Stimulated activated CD4-positive, alpha-beta T cell treated with anti-CD3 and anti-CD28 coated beads, TNF-alpha, amount 100 ng/mL, for 1 hour (primary cell): ENCODE measurements at places on chromosomes 2 and 18.
A peak's percentile ranks its signal among the peaks of the same experiment; 100 is the strongest.

DNA sequence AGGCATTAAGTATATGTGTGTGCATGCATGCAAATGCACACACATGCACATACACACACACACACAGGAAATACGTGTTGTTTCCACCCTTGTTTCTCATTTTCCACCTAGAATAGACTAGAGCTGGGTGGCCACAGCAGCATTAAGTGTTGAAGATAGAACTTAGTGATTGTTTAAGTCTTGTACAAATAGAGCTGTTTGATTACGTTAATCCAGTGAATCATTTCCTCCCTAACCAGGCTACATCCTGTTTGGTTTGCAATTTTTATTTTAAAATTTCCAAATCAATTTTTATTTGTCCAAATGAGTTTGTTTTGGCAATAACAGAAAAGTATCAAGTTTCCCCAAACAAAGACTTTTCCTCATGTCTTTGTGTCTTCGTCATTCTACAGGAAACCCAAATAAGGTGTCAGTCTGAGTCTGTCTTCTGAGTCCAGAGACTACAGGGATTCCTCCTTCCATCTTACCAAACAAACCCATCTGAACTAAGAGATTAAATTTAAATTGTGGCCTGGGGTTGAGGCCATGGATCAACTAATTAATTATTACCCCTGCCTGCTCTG lies 74.6 kb upstream of the GALNT5 start:
- no peak for DNase-seq

DNA sequence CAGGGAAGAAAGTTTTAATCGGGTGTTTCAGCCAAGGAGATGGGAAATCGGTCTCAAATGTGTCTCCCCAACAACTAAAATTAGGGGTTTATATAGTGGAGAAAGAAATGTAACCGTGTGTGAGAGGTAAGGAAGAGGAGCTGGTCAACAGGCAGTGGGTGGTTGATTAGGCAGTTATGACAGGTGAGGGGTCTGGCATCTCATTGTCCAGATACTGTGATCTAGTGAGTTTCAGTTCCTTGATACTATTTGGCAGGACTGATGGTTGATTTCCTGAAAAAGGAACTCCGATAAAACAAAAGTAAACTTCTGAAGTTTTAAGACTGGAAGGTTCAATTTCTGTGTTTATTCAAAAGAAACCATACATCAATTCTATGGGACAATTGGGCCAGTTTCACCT lies 197.9 kb downstream of the LPIN1 start:
- no peak for DNase-seq

DNA sequence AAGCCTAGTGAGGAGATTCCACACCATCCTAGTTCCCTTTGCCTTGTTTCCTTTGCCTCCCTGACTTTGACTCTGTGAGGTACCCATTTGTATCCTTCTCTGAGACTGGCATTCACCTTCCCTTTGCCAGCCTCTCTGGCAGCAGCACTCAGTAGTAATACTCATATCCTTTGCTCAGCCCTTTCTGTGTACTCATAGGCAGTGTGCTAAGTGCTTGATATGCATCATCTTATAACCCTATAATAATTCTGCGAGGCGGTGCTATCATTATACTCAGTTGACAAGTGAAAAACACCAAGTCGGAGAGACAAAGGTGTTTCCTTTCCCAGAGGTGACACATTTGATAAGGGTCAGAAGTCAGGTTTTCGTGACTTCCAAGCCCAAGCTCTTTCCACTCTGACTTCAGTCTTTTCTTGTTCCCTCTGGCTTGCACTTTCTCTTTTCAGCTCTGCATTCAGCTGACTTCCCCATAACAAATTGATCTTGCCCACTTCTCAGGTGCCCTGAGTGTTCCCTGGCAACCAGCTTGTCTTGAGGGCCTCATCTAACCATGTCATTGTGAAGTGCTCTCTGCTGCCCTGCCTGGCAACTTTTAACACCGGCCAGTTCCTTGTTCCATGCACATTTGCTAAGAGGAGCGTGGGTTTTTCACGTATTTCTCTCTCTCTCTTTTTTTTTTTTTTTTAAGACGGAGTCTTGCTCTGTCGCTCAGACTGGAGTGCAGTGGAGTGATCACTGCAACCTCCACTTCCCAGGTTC lies 94.5 kb upstream of the UPP2 start:
- no peak for DNase-seq

DNA sequence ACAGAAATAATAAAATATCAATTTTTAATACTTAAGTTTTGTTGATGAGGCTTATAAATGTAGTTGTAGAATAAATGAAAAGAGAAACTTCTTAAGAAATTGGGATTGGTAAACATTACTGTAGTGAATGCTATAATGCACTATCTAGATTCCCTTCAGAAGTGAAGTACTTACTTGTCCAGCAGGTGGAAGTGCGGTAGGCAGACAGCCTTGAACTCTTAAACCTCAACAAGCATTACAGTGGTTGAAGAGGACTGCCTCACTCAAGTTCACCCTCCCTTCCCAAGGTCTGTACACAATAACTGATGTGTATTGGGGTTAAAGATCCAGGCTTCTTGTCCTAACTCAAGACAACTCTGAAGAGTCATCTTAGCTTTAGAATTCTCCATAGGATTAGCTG lies 931.0 kb upstream of the LRRTM1 start:
- DNase-seq, result no peak

DNA sequence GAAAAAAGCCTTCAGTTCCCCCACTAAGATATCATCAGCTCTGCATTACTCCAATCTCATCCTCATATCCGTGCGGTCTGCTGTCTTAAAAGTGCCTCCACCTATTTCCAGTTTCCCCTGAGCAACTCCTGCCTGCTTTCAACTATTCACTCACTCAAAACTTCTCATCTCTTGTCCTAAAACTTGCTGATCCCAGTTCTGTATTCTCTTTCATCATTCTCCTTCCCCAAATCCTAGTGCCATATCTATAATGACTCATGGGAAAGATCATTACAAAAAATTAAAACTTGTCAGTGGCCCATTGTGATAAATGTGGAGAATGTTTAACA lies 20.0 kb downstream of the ACVR1 start:
- DNase-seq, result no peak

- no peak for DNase-seq
These were observed 16.4 kb upstream of the XPO1 start for GRCh38 chr2:61554604-61555003.

DNA sequence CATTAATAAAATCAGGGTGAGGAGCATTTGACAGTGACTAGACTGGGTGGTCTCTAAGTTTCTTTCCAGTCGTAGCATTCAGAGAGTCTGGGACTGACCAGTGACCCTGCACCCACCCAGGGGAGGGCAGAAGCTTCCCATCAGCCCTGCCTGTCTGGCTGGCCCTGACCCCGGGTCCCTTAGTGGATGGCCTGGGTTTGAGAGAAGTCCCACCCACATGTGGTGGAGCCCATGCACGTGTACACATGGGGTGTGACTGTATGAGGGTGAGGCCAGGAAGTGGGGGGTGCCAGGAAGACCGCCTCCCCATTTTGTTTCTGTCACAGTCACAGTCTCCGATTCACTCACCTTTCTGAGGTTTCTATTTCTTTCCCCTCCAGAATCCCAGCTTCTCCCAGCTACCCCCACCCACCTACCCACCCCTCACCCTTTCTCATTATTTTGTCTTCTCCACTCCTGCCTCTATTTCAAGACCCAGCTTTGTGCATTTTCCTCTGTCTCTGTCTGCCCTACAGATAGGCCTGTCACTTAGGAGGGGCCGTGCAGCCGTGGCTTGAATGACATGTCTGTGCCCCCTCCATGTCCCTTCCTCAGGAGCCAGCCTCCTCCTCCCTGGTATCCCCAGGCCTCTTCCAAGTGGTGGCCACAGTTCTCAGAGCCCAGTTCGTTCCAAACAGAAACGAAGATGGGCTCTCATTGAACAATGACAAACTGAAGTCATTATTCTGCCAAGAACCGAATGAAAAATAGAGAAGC lies 13.6 kb downstream of the CIB4 start:
- no peak for DNase-seq

DNA sequence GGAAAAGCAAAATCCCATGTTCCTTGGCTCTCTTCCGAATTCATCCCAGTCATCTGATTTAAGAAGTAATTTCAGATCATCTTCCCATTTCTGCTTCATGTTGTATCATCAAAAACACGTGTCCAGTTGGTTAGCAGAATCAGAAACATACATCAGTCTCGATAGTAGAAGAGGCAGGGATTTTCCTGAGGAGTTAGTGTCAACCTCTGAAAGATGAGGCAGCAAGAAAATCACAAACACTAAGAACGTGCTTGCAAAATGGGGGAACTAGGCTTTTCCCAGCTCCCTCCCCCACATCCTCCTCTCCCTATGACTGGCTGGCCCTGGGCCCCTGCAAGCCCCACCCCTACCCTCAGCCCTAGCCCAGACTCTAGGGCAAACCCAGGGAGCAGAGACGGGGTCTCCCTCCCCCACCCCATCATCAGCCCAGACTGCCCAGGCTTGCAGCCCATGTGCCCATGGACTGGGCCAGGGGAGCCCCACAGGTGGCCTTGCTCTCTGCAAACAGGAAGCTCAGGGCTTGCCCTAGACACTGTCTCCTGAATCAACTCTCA lies 161.0 kb upstream of the ID2 start:
- DNase-seq, result no peak

DNA sequence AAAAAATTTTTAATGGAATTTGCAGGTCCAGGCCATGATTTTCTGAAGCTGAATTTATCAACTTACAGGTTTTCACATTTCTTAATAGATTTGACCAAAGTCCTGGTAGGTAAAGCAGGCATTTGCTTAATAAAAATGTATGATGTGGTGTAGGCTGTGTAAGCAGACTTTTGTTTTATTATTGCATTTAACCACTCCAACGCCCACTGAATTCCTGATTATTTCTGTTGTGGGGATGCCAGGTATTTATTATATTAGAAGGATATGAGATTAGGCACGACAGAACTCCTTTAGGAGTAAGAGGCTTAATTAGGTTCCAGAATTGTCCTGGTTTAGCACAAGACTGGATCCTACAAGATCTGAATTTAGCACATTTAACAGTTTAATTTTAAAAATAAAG lies 111.1 kb downstream of the ADCYAP1 start:
- DNase-seq, result no peak

GRCh38 chr2:60872510-60872928 lies 8.9 kb upstream of the REL start:
- no peak for DNase-seq

DNA sequence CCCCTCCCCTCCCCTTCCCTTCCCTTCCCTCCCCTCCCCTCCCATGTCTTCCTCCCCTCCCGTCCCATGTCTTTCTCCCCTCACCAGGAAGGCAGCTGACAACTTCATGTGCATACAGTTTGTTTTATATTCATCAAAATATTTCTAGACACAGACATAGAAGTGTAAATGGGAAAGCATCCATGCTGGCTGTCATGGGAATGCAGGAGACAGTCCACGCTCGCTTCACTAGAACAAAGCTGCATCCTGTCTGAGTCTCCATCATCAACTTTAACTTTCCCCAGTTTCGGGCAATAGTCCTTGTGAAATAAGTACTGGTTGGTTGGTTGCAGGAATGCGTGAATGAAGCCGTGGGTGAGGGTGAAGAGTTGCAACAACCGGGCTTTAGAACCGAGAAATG lies 226.9 kb downstream of the DCDC2C start:
- DNase-seq, result no peak

DNA sequence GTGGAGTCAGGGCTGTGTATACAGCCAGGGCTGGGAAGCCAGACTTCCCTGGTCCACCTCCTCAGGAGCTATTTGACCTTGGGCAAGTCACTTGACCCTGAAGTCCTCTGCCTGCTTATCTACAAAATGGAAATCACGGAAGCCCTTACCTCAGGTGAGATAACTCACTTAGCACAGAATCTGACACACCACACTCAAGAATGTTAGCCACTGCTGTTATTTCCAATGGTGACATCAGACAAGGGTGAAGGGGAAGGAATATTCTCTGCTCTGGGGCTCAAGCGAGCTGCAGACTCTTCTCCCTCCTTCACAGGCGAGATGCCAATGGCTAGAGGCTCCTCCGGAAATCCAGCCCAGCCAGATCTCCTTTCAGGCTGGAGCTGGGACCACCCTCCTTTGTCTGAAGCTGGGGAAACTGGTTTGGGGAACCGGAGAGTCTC lies 189.6 kb downstream of the HAUS1 start:
- no peak for DNase-seq

DNA sequence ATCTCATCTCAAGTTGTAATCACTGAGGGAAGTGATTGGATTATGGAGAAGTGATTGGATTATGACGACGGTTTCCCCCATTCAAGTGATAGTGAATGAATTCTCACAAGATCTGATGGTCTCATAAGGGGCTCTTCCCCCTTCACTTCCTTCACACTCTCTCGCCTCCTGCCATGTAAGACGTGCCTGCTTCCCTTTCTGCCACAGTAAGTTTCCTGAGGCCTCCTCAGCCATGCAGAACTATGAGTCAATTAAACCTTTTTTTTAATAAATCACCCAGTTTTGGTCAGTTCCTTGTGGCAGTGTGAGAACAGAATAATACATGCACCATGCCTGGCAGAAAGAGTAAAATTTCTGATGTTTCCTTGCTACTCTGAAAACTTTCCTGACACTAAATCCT lies 36.6 kb downstream of the CEP68 start:
- no peak for DNase-seq

GRCh38 chr2:85410584-85411404 lies 628 bp upstream of the CAPG start:
- no peak for DNase-seq

- no peak for DNase-seq
These were observed 37.4 kb downstream of the VAPA start for GRCh38 chr18:9951022-9951859.

- no peak for DNase-seq
These were observed 49.5 kb upstream of the SP3 start for GRCh38 chr2:174014699-174015070.

- DNase-seq, result no peak
These were observed 66.6 kb downstream of the MYL12B start for GRCh38 chr18:3328532-3328931.

DNA sequence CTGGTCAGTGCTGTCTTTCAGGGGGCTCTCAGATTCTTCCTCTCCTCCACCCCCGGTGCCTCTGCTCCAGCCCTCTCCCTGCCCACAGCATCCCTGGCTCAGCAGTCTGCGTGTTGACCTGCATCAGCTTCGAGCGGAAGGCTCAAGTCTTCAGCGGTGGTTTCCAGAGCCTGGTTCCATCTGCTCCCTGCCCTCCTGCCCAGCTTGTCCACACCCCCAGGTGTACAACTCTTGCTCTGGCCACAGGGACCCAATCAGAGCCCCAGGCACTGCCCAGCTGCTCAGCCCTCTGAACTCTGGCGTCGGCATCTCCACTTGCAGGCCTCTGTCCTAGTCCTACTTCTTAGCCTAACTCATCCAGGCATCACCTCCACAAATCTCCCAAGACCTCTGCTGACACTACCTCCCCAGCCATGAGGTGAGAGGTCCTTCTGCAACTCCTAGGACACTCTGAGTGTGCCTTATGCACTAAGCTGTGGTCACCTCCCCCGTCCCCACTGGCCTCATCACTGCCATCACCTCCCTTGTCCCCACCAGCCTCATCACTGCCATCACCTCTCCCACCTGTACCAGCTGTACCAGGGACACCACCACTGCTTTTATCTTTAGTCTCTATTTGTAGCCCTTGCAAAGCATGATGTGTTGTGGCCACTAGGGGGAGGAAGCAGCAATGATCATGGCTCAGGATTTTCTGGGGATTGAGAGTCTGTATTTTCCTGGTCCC lies 60.9 kb downstream of the EDAR start:
- peak; percentile 17 for DNase-seq

- no peak for DNase-seq
These were observed 11.3 kb upstream of the MALL start for GRCh38 chr2:110126906-110127305.

- no peak for DNase-seq
These were observed 93.5 kb upstream of the MGAT4A start for GRCh38 chr2:98824256-98825019.
